ENCODE measurements at places on chromosomes 7 and 10.

GRCh38 chr7:27172823-27173510 is 1.2 kb downstream of the HOXA10 start:
- no peak for DNase-seq

- DNase-seq = no peak
Measured at GRCh38 chr10:11835061-11835460, 11.9 kb downstream of the PROSER2 start.

GRCh38 chr7:5495581-5496375 is 72.1 kb upstream of the TNRC18 start:
- DNase-seq = no peak

- no peak for DNase-seq
Measured at GRCh38 chr10:128087884-128088709, 38.1 kb downstream of the MKI67 start.

GRCh38 chr7:18177815-18178660 is 150.4 kb upstream of the PRPS1L1 start:
- no peak for DNase-seq

DNA sequence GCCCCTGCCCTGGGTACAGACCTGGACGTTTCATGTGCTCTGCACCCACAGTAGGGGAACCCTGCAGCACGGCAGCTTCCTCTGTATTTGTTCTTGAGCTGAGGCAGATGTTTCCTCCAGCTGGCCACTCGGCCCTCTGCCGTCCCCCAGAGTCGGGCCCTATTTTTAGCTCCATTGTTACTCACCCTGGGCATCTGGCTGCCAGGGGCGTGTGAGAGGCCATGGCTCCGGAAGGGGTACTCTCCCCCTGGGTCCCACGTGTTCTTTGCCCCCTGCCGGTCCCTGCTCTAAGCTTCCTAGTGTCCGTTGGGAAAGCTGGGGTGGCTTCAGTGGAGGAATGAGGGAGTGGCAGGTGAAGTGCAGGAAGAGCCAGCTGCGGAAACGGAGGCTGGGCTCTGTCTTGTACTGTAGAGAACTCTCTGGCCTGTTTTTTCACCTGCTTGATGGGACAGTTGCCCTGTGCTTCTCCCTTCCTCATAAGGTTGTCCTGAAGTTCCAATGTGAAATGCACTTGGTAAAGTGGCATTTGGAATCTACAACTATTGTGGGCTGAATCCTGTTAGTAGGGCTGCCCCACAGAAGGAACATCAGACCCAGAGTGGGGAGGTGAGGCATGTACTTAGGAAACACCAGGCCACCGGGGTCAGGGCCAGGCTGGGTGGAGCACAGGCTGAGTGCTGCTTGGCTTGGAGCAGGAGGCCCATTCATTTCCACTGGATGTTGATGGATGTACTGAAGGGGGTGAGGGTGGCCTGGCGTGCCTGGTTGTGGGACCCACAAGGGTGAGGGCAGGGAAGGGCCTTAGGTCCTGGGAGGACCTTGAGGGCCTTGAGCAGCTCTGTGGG is 30.6 kb downstream of the PALD1 start:
- no peak for DNase-seq
